Heart left ventricle (tissue), 16 donors: ENCODE measurements at places on chromosomes 3 and 15.

- no peak for DNase-seq
Observed at GRCh38 chr3:152718810-152719209, 116.1 kb upstream of the P2RY1 start.

GRCh38 chr3:107222907-107223306, 154.3 kb upstream of the CCDC54 start:
- no peak for DNase-seq

GRCh38 chr3:150783920-150784746, 21.2 kb upstream of the SIAH2 start:
- DNase-seq, result no peak

GRCh38 chr15:55277116-55277564, 12.5 kb downstream of the RAB27A start:
- no peak for DNase-seq

GRCh38 chr3:40054568-40055222, 245.3 kb downstream of the MYRIP start:
- DNase-seq, result no peak

- peak; percentile 62 for DNase-seq
Observed at GRCh38 chr3:184015381-184016019, 2.2 kb downstream of the ABCC5 start.
